ENCODE measurements at places on chromosomes 6 and 20.

GRCh38 chr6:107083047-107083768 lies 32.1 kb downstream of the BEND3 start:
- DNase-seq = no peak

GRCh38 chr6:29965873-29966601 lies 23.7 kb downstream of the HLA-A start:
- DNase-seq = no peak

DNA sequence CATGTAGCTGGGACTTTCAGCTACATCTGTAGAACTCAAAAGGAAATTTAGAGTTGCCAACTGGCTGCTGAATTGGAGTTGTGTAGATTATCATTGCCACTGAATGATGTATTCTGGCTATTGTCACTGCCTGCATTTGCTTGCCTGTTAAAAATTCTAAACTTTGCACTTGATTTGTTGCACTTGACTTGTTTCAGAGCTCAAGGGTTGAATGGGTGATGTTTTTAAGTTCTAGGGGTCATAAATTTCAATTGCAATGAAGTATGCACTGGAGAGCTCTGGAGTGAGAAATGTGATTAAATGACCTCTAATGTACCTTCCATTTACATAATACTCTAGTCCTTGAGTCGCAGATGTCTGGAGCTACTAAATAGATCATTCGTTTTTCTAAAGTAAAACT lies 102.4 kb downstream of the TNFRSF21 start:
- DNase-seq = no peak

DNA sequence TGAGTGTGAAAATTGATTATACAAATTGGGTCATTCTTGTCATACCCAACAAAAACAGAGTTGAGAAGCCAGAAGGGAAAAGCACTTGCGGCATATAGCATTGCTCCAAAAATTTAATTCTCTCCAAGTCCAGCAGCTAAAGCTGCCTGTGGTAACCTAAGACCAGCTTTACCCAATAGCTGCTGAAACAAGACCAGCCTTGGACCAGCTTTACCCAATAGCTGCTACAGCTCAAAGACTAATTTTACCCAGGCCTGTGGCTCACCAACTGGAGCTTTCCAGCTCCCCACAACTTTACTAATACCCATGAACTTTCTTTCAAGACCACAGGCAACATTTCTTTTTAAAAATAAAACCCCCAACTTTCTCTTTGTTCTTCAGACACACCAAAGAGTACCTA lies 32.8 kb upstream of the ZNF133 start:
- DNase-seq = no peak

- DNase-seq = no peak
Measured at GRCh38 chr6:52065621-52066020, 21.8 kb downstream of the PKHD1 start.

DNA sequence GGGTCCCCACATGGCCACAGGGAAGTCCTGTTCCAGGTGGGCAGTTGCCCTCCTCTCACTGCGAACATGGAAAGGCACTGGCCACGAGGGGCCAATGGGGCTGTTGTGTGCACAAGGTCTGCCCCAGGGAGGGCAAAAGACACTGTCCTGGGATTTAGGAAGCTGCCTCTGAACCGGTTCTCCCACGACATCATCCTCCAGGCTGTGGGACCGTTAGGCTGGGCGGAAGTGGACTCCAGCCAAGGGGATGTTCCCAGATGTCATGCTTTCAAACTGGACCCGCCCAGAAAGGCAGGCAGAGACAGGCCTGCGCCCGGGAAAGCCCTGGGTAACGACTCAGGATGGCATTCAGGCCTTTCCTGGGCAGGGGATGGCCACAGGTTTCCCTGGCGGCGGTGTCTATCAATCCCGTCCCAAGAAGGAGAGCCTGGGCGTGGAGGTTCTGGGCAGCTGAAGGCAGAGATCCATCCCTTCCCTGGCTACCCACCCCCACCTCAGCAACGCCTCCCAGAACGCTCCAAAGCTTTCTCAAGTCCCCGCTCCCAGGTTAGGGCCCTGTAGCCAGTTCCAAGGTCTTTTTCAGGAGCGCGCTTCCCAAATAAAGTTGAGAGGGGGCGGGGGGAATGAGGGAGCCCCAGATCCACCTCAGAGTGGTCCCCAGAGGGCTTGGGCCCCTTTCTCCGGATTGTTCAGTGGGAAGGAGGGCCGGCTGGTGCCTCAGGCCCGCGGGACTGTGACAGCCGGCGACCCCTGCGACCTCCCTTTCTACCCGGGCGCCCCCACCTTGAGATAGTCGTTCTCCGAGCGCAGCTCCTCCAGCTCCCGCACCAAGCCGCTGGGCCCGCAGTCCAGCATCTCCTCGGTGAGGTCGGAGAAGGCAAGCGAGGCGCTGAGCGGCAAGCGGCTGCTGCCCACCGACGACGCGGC lies 13.8 kb upstream of the TLDC2 start:
- peak; percentile 51 for DNase-seq

- no peak for DNase-seq
Measured at GRCh38 chr6:159980474-159980873, 11.6 kb downstream of the IGF2R start.

GRCh38 chr6:87789198-87789899 lies 87.3 kb upstream of the AKIRIN2 start:
- DNase-seq = peak; percentile 48

- no peak for DNase-seq
Measured at GRCh38 chr20:42432496-42433334, 757.0 kb downstream of the PTPRT start.

- no peak for DNase-seq
Measured at GRCh38 chr6:104212977-104213668, 646.6 kb downstream of the HACE1 start.

- DNase-seq = no peak
Measured at GRCh38 chr6:90072935-90073464, 178.7 kb downstream of the GJA10 start.

- DNase-seq = no peak
Measured at GRCh38 chr6:130749402-130749801, 77.8 kb upstream of the SMLR1 start.

DNA sequence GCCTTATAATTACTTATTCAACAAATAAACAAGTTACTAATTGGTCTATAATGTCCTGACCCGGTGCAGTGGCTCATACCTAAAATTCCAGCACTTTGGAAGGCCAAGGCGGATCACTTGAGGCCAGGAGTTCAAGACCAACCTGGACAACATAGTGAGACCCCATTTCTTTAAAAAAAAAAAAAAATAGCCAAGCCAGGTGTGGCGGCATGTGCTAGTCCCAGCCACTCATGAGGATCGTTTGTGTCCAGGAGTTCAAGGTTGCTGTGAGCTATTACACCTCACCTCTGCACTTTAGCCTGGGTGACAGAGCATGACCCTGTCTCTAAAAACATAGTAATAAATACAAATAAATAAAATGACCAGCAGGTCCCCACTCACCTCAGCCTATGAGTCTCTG lies 9.8 kb upstream of the UBE2V1 start:
- DNase-seq = no peak

GRCh38 chr20:10642856-10643559 lies 30.8 kb downstream of the JAG1 start:
- DNase-seq = no peak

GRCh38 chr20:57953638-57954037 lies 243.8 kb upstream of the PMEPA1 start:
- DNase-seq = no peak

- DNase-seq = no peak
Measured at GRCh38 chr6:102918161-102918560, 1524.7 kb downstream of the GRIK2 start.

- DNase-seq = peak; percentile 48
Measured at GRCh38 chr6:4055420-4056041, 23.4 kb downstream of the FAM217A start.

DNA sequence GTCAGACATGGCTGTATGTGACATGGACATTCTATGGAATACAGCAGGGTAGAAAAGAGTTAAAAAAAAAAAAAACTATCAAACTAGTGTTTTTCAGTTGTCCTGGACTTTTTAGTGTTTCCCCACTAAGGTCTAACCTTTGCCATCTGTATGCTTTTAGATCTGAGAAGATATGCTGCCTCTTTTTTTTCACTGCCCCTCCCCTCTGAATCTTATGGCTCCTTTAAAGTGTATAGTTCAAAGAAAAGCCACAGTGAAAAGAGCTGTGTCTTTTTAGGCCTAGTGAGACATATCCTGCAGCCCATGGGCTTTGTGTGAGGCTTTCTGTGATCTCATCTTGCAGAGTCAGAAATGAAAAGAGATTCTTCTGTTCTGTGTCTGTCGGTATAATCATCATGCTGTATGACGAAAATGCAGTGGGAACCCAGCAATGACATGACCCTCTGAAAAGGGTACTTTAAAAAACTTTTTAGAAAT lies 29.3 kb downstream of the ADGRG6 start:
- DNase-seq = no peak

DNA sequence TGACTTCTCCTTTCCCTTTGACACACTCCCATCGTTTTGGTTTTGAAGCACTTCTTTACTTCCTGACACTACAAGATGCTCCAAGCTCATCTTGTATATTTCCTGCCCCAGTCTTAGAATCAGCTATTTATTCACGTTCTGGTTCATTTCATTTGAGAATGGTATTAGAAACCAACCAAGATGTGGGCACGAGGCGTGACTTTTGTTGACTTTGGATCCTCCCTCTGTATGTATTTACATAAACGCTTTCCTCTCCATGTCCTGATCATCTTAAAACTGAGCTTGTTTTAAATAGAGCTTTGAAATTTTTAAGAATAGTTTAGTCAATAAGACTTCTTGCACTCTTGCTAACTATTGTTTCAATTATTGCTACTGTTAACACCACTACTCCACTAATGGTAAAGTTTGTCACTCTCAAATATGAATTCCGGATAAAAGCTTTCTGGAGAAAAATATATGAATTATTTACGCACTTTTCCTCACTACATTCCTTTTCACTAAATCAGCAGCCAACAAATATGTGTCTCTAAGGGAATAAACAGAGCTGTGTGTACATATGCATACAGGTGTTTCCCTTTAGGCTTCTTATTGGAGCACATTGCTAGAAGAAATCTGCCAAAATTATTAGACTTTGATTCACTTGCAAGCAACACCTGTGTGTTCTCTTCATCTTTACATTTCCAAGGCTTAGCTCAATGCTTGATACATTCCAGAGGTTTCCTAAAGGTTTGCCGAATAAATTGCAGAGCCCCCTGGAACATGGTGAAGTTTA lies 77.3 kb upstream of the TMEM244 start:
- DNase-seq = no peak

- DNase-seq = no peak
Measured at GRCh38 chr6:137821491-137821890, 45.6 kb upstream of the TNFAIP3 start.

GRCh38 chr20:56925082-56925830 lies 296.1 kb downstream of the TFAP2C start:
- no peak for DNase-seq

DNA sequence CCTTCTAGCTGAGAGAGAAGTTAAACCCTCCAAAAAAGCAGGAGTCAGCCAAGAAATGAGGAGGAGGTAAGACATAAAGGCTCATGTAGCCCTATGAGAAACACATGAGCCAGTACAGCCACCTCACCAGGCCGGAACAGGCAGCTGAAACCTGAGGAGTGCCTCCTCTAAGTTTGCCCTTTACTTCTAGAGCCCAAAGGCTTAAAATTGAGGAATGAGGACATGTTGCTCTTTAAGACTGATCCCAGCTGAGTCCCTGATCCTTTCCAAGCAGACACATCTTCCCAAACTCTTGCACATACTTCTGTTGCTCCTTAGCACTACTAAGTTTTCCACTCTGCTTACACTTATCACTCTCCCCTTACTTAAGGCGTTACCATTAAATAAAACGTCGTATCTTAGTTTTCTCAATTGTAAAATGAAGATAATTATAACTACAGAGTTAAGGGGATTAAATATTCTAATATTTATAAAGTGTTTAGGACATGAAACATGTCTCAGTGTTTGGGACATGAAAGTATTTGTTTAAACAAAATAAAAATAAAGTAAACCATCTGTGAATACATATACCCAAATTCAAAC lies 124.0 kb downstream of the OGFRL1 start:
- DNase-seq = no peak

DNA sequence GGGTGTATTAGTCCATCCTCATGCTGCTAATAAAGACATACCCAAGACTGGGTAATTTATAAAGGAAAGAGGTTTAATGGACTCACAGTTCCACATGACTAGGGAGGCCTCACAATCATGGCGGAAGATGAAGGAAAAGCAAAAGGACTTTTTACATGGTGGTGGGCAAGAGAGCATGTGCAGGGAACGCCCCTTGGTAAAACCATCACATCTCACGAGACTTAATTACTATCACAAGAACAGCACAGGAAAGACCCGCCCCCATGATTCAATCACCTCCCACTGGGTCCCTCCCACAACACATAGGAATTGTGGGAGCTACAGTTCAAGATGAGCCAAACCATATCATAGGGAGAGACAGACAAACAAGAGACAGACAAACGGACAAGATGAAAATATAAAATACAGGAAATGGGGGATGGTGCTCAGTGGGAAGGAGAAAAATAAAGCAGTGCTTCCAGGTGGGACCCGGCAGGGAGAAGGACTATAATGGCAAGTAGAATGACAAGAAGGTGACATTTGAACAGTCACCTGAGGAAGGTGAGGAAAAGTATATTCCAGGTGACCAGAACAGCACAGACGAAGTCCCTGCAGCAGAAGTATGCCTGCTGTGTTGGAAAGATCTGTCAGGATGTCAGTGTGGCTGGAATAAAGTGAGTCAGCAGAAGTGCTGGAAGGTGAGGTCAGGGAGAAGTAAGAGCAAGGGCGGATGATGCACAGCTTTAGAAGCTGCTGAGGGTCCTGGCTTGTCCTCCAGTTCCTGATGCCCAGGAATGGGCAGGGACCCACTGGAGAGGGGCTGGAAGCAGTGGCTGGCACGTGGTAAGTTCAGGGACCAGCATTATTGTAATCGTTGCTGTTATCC lies 61.1 kb downstream of the SLC2A10 start:
- DNase-seq = no peak

DNA sequence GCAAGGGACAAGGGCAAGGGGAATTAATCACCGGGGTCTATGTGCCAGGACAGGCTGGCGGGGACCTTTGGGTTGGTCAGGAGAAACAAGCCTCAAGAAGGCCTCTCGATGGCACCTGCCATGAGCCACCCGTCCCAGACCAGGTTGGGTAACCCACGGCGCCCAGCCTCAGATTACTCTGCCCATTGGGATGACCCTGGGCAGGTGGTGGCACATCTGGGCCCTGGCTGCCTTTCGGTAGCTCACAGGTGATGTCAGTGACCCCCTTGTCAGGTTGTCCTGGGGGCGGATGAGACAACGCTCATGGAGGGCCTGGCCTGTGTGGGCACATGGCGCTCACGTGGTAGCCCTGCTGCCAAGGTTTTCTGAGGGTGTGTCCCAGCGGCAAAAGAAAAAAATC lies 152.2 kb downstream of the SYCP2 start:
- DNase-seq = no peak

Measured in skeletal muscle cell (primary cell).